Purkinje cell (primary cell): ENCODE measurements at places on chromosomes 1 and 21. TPM values are rescaled to one million over a fixed set of nuclear protein-coding genes. Genes with fewer than 3 reads are reported as not detected.

Gene ADAMTS1
- polyA plus RNA-seq: 1.3 and 3.3 TPM in 2 replicates

Gene FOXD3
- polyA plus RNA-seq: not detected in 2 replicates

Gene OR2T11
- not detected in 2 replicates for polyA plus RNA-seq

Gene TMEM61
- not detected in 2 replicates for polyA plus RNA-seq

Gene TLR5
- 2.9 TPM in 1 of 2 replicates, not detected in the other for polyA plus RNA-seq

Gene FCGR3A
- polyA plus RNA-seq: 0.73 and 1.3 TPM in 2 replicates

Gene ADAM30
- not detected in 2 replicates for polyA plus RNA-seq

Gene LPGAT1
- polyA plus RNA-seq: 68.3 and 77.4 TPM in 2 replicates

Gene HENMT1
- polyA plus RNA-seq: 30.2 and 48.8 TPM in 2 replicates

Gene PTPRF
- 2.9 and 6.2 TPM in 2 replicates for polyA plus RNA-seq

Gene S100A2
- polyA plus RNA-seq: not detected in 2 replicates

Gene SWT1
- 0.94 and 1.1 TPM in 2 replicates for polyA plus RNA-seq

Gene GSTM5
- 13.3 and 30.1 TPM in 2 replicates for polyA plus RNA-seq

Gene RNU1-2
- not detected in 2 replicates for polyA plus RNA-seq

Gene TSPEAR
- polyA plus RNA-seq: not detected in 2 replicates

Gene HCRTR1
- polyA plus RNA-seq: not detected in 2 replicates

Gene TTC24
- not detected in 2 replicates for polyA plus RNA-seq

Gene USH2A
- polyA plus RNA-seq: 0.20 TPM in 1 of 2 replicates, not detected in the other

Gene CR1
- not detected in 2 replicates for polyA plus RNA-seq

Gene DONSON
- 15.3 and 19.6 TPM in 2 replicates for polyA plus RNA-seq

Gene FMO5
- polyA plus RNA-seq: 3.8 and 4.6 TPM in 2 replicates

Gene PLA2G2F
- not detected in 2 replicates for polyA plus RNA-seq

Gene DYNLT5
- polyA plus RNA-seq: 2.7 and 2.8 TPM in 2 replicates

Gene FYB2
- polyA plus RNA-seq: 0.94 TPM in 1 of 2 replicates, not detected in the other

Gene NFASC
- polyA plus RNA-seq: 17.5 and 19.3 TPM in 2 replicates

Gene PGLYRP3
- not detected in 2 replicates for polyA plus RNA-seq

Gene SPRR2G
- not detected in 2 replicates for polyA plus RNA-seq

Gene CNST
- 17.9 and 28.5 TPM in 2 replicates for polyA plus RNA-seq

Gene NUDT4B
- polyA plus RNA-seq: not detected in 2 replicates

Gene PEX19
- 19.3 and 21.9 TPM in 2 replicates for polyA plus RNA-seq

Gene AGBL4
- polyA plus RNA-seq: 4.8 and 5.3 TPM in 2 replicates

Gene FAM163A
- not detected in 2 replicates for polyA plus RNA-seq

Gene HHIPL2
- polyA plus RNA-seq: not detected in 2 replicates

Gene SPRR2A
- not detected in 2 replicates for polyA plus RNA-seq

Gene FCGR2B
- polyA plus RNA-seq: not detected in 2 replicates

Gene BSND
- polyA plus RNA-seq: not detected in 2 replicates

Gene LGR6
- polyA plus RNA-seq: 4.0 and 5.7 TPM in 2 replicates

Gene FMO1
- polyA plus RNA-seq: not detected in 2 replicates

Gene WASF2
- polyA plus RNA-seq: 3.1 and 3.3 TPM in 2 replicates

Gene FCMR
- polyA plus RNA-seq: not detected in 2 replicates
